ENCODE measurements at places on chromosomes 7 and 10.

- DNase-seq = no peak
Measured at GRCh38 chr10:20625868-20626267, 271.2 kb downstream of the NEBL start.

GRCh38 chr7:67758551-67758950 is 761.9 kb downstream of the TYW1 start:
- DNase-seq = no peak

DNA sequence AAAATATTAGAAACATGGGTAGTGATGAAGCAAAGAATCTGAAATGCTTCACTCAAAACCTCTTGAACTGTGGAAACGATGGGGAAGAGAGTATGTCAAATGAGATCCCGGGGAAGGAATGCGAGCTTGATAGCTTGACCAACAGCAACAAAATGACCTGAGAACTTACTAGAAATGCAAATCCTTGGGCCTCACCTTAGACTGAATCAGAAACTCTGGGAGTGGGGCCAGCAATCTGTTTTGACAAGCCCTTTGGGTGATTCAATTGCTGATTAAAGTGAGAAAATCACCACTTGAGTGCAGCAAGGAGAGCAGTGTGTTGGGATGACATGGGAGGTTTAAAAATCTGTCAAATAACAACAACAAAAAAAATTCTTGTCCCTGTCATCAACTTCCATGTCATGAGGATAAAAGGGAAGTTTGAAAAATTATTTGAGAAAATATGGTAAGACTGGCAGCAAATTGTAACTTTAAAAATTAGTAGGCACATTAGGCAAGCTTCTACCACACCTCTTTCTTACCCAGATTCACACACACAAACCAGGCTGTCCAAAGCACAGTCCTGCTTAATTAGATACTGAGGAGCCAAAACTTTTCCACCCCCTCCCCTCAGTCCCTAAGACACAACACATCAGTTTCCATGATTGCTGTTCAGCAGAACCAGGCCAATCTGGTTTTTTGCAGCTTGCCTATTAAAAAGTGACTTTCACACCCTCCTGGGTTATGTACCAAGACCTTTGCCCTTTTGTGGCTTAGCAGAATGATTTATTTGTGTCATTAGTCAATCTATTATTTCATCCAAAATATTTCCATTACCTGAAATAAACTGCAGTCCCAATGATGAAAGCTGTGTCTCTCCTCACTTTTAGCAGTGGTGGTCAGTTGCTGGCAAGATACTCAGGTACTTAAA is 15.6 kb downstream of the CALCR start:
- DNase-seq = no peak

DNA sequence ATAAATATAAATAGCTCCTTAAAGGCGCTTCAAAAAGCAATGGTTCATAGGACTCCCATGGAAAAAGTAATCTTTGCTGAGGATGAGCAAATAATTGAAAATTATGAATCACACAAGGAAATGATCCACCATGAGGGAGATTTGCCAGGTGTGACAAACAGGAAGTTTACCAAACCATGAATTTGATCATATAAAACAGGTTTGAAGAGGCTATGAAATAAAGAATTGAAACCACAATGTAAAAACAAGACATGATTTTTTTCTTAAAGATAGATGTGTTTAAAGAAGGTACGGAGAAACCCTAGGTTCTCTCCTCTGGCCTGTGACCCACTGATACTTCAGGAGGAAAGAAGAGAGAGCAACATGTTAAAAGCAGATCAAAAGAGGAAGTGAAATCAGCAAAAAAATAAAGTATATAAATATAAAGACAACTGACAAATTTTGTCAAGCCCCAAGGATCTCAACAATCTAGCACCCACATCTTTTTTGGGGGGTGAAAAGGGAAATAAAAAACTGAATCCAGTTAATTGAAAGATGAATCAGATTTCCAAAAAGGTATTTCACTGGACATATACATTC is 111.3 kb upstream of the ASAH2 start:
- DNase-seq = no peak

DNA sequence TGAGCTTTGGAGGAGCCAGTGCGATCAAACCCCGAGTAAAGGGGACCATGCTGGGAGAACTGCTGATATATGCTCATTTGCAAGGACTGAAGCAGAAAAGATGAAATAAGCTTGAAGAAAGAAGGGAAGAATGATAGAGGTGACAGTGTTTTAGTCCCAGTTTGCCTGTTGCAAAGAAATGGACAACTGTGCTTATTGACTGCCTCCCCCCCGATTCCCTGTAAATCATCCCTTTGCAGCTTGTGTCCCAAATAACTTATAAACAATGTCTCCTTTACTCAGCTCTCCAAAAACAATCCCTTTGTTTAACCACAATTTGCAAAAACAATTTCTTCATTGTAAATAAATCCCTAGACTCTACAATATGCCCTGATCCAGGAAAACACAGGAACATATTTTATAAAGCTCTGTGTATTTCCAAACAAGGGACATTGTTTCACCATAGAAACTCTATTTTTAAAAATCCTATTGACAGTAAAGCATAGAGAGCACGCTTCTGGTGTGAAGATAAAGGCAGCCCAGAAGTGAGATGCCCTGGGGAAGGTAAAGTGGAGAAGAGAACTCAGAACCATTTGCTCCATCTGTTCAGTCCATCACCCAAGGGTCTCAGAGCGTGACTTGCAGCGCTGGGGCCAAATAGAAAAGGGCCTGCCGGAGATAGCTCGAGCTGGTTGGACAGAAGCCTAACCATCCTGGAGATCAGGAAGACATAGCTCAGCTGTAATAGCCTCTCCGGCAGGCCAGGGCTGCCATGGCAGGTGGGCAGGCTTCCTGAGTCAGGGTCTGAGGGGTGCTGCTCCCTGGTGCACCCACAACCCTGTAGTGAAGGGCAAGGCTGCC is 280.5 kb downstream of the WDR11 start:
- DNase-seq = no peak

DNA sequence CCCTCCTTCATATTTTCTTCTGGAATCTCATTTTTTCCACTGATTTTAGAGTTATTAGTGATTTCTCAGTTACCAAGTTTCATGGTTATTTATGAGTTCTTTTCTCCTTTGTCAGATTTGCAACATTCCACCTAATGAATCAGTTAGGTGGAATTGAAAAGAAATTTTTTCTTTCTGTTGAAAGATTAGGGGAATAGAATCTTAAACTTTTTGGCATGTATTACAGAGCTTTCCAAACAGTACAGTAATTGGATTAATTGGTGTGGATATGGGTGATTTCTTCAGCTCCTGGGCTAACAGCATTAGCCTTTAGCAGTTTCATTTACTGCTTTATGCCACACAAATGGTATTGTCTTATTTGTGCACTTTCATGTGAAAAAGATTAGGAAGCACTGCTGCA is 17.0 kb downstream of the STAM start:
- DNase-seq = no peak

DNA sequence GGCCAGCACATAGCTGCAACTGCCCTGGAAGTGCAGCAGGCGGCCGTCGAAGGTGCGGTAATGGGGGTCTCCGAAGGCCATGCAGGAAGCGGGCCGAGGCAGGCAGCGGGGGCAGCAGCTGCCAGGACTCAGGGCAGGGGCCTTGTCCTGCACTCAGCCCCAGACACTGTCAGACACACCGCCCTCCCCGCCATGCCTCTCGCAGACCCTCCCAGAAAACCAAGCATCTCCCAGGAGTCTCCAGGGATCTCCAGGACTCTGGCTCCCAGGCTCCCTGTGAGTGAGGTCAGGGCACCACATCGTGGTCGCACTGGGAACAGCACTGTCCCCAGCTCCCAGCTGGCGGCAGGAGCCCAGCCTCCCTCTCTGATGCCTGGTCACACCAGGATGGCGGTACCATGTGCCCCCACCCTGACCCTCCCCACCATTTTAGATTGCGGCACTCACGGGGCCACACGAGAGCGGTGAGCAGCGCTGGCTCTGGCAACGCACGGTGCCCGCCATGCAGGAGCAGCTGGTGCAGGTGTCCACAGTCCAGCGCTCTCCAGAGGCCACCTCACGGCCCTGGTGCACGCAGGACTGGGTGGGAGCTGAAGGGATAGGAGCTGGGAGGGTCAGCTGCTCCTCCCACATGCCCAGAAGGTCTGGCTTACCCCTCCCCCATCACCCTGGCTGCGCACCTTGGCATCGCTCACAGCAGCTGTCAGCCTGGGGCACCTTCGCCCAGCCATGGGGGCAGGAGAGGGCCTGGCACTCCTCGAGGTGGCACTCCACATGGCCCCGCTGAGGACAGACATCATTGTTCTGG is 17.5 kb downstream of the ATP6V1F start:
- peak; percentile 41 for DNase-seq

DNA sequence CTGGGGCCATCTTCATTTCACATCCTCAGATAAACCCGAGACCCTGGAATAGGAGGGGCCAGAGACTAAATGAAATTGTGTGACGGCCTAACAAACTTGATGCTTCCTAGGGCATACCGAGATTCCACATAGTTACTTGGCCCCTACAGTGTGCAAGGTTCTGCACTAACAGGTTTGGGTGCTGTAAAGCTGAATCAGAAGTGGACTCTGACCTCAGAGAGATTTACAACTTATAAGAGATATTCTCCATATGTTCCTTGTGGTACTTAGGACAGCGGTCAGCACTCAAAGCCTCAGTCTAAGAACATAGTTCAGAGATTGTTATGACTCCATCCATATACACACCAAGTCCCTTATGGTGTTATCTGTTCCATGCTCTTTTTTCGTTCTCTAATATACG is 55.1 kb upstream of the FHIP2A start:
- DNase-seq = no peak

- no peak for DNase-seq
Measured at GRCh38 chr7:24723178-24723530, 34.1 kb downstream of the GSDME start.

DNA sequence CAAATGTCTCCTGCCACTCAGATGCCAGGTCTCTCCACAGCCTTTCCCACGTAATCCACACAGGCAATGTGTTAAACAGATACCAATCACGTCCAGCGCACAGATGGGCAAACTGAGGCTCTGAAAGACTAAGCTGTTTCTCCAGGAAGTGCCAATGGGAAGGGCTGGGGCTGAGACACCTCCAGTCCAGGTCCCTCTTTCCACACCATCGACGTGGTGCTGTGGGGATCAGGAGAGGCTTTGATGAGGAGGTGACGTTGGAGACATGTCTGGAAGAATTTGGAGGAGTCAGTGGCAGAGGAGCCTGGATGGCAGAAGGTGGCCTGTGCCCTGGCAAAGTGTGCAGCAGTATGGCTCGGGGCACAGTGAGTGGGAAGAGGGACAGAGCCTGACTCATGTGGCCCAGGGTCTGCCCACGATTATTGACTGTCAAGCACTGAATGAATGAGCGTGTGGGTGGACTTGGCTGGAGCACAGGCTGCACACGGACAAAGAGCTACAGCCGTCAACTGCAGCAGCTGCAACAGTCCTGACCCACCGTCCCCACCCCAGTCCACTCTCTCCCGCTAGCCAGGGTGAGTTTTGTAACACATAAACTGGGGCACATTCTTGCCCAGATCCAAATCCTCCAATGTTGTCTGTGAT is 40.8 kb upstream of the HSPA12A start:
- DNase-seq = no peak

GRCh38 chr10:17033529-17034260 is 95.9 kb downstream of the CUBN start:
- no peak for DNase-seq

All from activated CD4-positive, alpha-beta T cell treated with anti-CD3 and anti-CD28 coated beads, Interleukin-2, amount 50 U/mL, for 48 hours (primary cell).